RPMI8226 (cell line): ENCODE measurements at places on chromosomes 5 and 9.
A peak's percentile ranks its signal among the peaks of the same experiment; 100 is the strongest.

GRCh38 chr5:616484-617039 is 4.4 kb downstream of the CEP72 start:
- DNase-seq = no peak

DNA sequence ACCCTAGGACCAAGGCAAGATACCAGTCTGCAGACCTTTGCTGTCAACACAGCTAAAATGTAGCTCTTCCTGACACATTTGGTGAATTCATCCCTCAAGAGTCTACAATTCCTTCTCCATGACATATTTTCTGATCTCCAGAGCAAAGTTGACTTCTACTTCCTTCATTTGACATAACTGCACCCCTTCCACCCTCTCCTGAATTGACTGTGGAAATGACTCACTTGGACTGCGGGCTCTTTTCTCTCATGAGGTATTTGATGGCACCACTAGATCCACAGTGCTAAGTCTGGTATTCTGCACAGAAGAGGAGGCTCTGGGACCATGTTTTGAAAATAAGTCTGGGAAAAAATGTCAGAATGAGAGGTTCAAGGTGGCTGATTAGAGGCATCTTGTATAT is 338.4 kb upstream of the TRPC7 start:
- DNase-seq = no peak

- DNase-seq = no peak
Observed at GRCh38 chr5:98929710-98930298, 997 bp upstream of the CHD1 start.

GRCh38 chr5:40879163-40879942 is 29.9 kb upstream of the C7 start:
- DNase-seq = peak; percentile 6

- no peak for DNase-seq
Observed at GRCh38 chr9:131500377-131500776, 2.3 kb upstream of the POMT1 start.

- DNase-seq = no peak
Observed at GRCh38 chr5:122398016-122398415, 86.0 kb downstream of the SNCAIP start.

- DNase-seq = peak; percentile 51
Observed at GRCh38 chr5:180161420-180162303, 47.3 kb downstream of the RASGEF1C start.

DNA sequence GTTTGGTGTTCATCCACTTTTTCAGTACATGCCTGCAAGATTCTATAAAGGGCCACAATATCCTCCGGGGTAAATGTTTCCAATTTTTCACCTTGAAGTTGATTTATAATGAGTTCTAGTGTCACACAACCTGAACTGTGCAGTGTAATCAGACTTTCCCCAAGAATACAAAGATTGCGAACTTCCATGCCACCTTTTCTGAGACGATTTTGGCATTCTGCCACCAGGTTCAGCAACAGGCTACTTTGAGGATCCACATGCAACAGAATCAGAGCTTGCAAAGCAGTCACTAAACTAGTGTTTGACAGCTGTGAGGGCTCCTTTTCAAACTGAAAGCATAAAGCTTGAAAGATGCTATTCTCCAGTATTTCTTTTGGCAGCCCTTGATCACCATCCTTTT is 1.6 kb downstream of the FASTKD3 start:
- no peak for DNase-seq

GRCh38 chr5:178490935-178491652 is 99.1 kb downstream of the COL23A1 start:
- DNase-seq = no peak

- no peak for DNase-seq
Observed at GRCh38 chr5:179221196-179221876, 123.9 kb downstream of the ADAMTS2 start.

GRCh38 chr9:78118742-78119473 is 87.3 kb upstream of the GNAQ start:
- no peak for DNase-seq

DNA sequence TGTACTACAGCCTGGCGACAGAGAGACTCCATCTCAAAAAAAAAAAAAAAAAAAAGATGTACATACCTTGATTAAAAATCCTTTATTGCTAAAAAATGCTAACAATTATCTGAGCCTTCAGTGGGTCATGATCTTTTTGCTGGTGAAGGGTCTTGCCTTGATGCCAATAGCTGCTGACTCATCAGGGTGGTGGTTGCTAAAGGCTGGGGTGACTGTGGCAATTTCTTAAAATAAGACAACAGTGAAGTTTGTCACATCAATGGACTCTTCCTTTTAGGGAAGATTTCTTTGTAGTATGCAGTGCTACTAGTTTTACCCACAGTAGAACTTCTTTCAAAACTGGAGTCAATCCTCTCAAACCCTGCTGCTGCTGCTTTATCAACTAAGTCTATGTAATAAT is 33.9 kb upstream of the OTULINL start:
- no peak for DNase-seq

GRCh38 chr9:125745682-125746016 is 1.5 kb upstream of the PBX3 start:
- no peak for DNase-seq

DNA sequence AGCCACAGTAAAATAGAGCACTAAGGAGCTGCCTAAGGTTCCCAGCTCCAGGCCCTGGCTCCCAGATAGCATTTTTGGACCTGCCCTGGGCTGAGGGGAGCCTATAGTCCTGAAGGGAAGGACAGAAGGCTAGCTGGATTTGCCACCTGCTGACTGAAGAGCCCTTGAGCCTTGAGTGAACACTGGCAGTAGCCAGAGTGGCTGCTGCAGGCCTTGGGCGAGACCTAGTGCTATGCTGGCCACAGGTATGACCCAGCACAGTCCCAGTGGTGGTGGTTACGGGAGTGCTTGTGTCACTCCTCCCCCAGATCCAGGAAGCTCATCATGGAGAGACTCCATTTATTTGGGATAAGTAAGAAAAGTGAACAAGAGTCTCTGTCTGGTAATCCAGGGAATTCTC is 10.3 kb upstream of the STX17 start:
- DNase-seq = no peak

DNA sequence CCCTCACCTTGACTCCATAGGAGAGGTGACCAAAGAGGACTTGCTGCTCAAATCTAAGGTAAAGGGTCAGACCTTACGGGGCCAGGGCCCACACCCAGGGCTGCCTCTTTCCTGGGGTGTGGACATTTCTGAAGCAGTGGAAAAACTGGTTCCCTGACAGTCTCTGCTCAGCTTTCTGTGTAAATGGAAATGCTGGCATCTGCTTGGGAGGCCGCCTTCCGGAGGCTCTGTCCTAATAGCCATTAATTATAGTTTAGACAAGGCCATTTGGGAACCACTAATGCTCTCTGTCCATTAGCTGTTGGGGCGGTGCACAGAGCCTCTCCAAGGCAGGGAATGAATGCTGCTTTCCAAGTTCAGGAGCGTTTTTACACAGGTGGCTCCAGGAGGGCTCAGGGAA is 17.3 kb downstream of the USP20 start:
- DNase-seq = no peak

DNA sequence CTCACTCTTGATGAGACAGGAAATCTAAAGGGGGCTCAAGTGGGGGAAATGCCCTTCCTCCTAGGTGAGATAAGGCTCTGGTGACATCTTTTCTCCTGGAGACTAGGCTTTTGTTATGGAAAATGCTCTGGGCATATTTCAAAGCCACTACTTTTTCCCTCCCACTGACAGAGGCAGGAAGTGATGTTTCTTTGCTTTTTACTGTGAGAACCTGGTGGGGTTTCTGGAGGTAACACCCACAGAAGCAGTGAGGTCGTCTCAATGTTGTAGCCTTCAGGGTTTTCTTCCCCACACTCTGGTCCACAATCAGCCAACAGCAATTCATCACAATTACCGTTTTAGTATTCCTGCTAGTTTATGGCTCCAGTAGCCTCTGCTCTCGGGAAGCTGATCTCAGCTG is 41.4 kb upstream of the FAM240B start:
- DNase-seq = no peak

DNA sequence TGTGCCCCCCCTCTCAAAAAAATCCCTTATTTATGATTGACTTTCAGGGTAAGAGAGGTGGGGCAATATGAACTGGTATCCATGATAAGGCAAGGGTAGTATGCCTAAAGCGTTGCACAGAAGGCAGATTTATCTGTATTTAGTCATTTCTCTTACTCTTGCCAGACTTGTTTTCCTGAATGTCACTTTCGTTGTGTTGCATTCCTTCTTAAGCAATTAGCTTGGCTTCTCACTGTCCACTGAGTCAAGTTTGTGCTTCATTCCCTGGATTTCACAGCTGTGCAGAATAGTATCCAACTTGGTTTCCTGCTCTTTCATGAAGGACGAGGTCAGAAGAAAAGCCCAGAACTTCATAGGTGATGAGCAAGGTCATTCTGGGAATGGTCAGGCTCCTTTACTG is 301.5 kb upstream of the ACTBL2 start:
- no peak for DNase-seq

DNA sequence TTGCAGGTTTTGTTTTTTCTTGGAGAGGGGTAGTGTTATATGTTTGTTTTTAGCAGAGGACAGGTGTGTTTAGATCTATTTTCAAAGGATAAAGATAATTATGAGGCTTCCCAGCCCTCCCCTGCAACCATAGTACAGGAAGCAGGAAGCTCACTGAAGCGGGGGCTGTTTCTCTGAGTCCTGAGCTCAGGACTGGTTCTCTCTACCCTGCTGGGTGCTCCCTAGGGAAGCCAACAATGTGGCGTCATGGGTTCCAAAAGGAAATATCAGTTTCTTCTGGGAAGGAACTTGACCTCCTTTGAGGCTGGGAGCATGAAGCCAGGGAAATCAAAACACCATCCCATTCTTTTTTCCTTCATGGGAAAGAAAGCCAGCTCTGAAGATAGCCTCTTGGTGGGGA is 62.2 kb downstream of the RAD23B start:
- no peak for DNase-seq

GRCh38 chr5:164059471-164059870 is 554.1 kb downstream of the MAT2B start:
- DNase-seq = no peak

GRCh38 chr9:110986529-110986928 is 51.7 kb downstream of the LPAR1 start:
- DNase-seq = no peak

GRCh38 chr5:56947052-56947451 is 4.9 kb downstream of the MIER3 start:
- DNase-seq = no peak

GRCh38 chr5:75659791-75660450 is 48.7 kb downstream of the ANKDD1B start:
- no peak for DNase-seq

DNA sequence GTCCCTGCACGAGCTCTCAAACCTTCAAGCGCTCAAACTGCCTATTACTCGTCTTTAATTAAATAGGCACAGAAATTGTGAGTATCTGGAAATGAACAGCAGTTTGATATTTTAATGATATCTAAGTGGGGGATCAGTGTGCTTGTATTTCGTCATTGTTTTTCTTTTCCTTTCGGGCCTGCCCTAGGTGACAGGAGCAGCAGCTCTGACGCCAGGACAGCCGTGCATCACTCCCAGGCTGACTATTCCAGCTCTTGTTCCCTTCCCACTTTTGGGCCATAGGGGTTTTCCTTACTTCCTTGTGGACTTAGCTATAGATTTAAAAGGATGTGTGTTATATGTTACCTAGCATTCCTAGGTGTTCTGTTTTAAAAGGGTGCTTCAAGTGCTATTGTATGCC is 9.5 kb downstream of the BNIP1 start:
- no peak for DNase-seq

DNA sequence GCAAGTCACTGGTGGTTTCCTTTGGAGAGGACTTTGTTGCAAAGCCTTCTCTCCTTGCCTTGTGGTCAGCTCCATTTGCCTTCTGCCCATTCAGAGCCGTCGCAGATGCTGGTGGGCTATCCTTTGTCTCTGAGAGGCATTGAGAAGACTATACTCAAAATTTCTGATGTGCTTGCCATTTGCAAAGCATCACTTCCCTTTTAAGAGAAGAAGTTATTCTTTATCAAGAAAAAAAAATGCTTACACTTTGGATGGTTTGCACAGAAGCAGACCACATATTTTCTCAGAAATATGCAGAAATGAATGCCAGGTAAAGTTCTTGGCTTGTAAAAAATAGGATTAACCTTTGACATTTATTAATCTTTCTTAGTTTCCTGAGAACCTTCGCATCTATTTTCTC is 195.8 kb upstream of the KLF4 start:
- DNase-seq = no peak

DNA sequence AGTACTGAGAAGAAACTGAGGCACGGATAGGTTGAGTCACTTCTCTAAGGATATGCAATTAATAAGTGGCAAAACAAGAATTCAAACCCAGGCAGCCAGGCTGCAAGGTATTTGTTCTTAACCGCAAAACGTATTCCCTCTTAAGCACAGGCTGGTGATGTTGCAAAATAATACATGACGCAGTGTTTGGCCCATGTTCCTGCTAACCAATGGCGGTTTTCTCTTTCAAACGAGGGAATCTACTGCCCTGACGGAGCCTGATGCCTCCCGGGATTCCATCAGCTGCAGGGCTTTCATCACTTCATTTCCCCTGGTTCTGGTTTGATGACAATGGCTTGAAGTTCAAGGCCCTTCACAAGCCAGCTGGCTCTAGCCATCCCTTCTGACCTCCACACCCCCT is 154.8 kb downstream of the SLIT3 start:
- DNase-seq = no peak

DNA sequence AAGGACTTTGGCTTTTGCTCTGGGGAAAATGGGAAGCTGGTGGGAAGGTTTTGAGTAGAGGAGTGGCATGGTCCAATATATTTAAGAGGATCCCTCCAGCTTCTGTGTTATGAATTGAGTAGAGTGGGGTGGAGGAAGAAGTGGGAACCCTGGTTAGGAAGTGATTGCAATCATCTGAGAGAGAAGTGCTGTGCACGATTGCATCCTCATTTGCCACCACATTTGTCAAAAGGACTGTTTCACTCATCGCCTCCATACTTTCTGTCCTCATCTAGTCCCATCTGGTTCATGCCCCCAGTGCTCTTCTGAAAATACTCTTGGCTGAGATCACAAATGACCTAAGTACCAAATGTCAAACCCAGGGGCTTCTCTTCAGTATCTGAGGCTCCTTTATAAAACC is 192.1 kb downstream of the RAB3C start:
- DNase-seq = no peak

GRCh38 chr9:17837965-17838364 is 259.1 kb downstream of the SH3GL2 start:
- no peak for DNase-seq

DNA sequence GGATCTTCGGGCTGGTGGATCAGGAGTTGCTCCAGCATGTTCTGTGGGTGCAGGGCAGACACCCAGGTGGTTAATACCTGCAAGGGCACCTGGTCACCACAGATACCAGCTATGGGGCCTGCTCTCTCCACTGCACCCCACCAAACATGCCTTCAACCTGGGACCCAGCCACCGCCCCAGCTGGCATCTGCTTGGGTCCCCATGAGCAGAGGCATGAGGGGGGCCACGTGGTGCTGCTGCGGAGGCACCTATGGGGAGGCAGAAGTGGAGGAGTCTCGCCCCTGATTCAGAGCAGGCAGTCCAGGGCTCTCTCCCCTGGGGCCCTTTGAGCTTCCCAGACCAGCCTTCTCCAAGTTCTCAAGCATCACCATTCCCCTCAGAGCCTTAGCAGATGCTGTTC is 2.9 kb downstream of the AK8 start:
- no peak for DNase-seq

DNA sequence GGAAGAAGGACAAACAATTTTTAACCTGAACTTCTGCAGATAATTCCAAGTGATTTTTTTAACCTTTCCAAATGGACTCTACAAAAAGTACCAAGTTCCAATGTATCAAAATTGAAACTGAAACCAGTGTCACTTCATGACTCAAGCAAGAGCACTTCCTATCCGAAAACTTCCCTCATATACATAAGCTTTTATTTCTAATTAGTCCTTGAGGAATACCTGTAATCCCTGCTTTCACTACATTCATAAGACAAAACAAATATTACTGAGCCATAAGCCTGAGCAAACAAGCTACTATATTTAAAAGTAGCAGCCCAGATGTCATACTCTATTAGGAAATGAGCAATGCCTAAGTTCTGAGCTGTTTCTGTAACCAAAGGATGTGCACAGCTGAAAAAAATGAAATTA is 224.4 kb downstream of the EBF1 start:
- DNase-seq = no peak
